Activated effector memory CD4-positive, alpha-beta T cell treated with anti-CD3 and anti-CD28 coated beads, Interleukin-2, amount 50 U/mL, for 16 hours (primary cell): ENCODE measurements at places on chromosomes 12 and 14.

GRCh38 chr14:98130691-98131090, 1141.3 kb downstream of the BCL11B start:
- no peak for DNase-seq

GRCh38 chr14:104317975-104318557, 179.7 kb downstream of the KIF26A start:
- no peak for DNase-seq

- no peak for DNase-seq
Measured at GRCh38 chr14:39681782-39682399, 249.7 kb upstream of the FBXO33 start.

DNA sequence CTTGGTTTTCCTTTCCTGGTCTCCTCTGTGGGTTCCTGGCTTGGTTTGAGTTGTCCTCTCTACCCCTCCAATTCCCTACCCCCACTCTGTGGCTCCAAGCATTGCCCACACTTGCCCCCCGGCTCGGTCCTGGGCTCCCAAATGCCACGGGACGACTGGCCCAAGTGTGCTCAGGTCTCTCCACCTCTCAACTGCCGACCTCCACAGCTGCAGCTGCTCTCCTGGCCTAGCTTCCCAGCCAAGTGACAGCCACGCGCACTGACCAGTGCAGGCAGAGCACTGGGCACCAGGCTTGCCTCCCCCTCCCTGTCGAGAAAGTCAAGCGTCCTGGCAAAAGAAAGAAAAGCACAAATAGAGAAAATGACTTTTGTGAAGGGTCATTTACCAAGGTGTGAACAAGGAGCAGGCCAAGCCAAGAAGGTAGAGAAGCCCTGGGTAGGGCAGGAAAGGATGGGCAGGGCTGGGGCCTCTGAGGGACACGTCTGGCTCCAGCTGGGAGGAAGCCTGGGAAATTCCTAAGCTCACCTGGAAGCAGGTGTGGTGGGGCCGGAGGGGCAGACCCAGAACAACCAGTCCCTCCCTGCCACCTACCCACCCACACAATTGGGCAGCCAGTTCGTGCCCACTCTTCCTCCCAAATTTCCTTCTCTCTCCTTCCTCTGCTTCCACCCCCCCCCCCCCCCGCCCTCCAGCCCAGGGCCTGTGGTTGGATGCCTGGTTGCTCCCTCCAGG, 1.8 kb upstream of the CEP170B start:
- no peak for DNase-seq

- no peak for DNase-seq
Measured at GRCh38 chr14:100049220-100049619, 16.0 kb upstream of the EVL start.

DNA sequence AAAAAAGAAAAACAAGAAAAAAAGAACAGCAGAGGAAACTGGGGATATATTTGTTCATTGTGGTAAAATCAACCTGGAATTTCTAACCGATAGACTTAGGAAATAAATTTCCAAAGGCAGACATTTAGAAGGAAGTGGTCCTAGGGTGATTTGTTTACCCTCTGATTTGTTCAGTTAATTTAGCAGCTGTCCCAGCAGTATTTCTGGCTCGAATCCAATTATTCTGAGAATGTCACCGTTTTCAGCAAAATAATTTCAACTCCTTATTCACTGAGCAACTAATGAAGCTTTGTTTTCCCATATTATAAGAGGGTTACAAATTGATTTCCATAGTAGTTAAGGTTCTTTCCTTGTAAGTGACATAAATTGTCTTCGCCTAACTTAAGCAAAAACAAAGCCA, 285.2 kb upstream of the SYT10 start:
- DNase-seq: no peak

GRCh38 chr12:128966203-128966810, 113.0 kb downstream of the GLT1D1 start:
- DNase-seq: no peak

GRCh38 chr12:105219261-105220028, 16.5 kb downstream of the APPL2 start:
- DNase-seq: no peak

GRCh38 chr12:64526859-64527258, 74.9 kb downstream of the TBK1 start:
- no peak for DNase-seq

DNA sequence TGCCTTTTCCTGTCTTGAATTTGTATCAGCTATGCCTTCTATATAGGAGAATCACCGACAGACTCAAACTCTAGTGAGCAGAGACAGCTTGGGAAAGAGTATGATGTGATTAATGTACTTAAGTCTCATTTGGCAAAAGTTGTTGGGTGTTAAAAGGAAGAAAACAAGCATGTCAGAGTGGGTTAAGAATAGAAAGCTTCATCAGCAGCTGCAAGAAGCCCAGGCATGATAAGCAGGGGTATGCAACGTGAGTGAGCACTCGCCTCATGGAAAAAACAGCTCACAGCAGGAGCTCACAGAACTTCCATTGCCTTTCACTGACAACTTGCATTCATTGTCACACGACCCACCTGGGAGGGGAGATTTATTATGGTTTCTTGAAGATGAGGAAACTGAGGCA, 35.9 kb upstream of the WNK1 start:
- peak; percentile 66 for DNase-seq

DNA sequence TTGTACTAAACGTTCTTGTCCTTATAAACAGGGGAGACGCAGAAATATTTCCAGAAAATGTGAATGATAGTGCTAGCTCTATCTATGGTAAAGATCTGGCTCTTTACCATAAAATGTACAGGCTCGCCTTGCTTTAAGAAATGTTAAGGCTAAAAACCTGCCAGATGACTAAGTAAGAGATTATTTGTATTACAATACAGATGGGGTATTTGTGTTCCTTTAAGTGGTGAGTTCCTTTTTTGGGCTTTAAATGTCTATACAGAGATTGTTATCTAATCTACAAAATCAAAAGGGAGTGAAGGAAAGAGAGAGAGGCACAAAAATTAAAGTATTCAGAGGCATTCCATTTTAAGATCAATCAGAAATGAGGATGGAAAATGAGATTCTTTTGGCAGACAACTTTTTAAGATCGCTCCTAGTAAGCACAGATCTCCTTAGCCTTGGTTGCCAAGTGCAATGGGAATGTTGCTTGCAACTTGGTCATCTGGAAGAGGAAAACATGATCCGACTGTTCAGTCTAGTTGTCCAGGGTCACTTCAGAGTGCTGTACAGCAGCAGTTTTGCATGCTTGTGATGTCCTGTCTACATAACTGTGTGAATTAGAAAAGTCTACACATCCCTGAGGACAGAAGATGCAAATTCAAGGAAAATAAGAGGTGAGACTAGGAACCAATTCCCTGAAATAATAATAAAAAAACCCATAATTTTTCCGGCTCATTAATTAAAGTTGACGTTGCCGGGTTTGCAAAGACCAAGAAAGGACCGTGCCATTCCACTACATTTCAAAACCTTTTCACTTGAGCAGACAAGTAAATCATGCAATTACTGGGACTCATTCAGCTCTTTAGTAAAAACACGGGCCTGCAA, 380.8 kb downstream of the EGLN3 start:
- no peak for DNase-seq

DNA sequence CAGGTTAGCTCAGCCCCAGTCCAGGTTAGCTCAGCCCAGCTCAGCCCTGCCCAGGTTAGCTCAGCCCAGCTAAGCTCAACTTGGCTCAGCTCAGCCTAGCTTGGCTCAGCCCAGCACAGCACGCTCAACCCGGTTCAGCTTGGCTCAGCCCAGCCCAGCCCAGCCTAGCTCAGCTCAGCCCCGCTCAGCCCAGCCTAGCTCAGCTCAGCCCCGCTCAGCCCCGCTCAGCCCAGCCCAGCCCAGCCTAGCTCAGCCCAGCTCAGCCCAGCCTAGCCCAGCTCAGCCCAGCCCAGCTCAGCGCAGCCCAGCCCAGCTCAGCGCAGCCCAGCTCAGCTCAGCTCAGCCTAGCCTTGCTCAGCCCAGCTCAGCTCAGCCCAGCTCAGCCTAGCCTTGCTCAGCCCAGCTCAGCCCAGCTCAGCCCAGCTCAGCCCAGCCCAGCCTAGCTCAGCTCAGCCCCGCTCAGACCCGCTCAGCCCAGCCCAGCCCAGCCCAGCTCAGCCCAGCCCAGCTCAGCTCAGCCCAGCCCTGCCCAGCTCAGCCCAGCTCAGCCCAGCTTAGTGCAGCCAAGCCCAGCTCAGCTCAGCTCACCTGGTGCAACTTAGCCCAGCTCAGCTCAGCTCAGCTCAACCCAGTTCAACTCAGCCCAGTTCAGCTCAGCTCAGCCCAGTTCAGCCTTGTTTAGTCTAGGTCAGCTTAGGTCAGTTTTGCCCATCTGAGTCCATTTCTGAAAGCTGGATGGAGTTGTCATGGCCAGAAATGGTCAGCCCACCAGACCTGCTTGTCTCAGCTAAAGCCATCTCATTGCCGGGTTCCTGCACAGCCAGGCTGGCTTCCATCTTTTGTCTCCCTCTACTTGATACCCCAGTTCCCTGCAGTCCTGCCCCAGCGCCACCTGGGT, 333.6 kb downstream of the TMEM121 start:
- peak; percentile 84 for DNase-seq

DNA sequence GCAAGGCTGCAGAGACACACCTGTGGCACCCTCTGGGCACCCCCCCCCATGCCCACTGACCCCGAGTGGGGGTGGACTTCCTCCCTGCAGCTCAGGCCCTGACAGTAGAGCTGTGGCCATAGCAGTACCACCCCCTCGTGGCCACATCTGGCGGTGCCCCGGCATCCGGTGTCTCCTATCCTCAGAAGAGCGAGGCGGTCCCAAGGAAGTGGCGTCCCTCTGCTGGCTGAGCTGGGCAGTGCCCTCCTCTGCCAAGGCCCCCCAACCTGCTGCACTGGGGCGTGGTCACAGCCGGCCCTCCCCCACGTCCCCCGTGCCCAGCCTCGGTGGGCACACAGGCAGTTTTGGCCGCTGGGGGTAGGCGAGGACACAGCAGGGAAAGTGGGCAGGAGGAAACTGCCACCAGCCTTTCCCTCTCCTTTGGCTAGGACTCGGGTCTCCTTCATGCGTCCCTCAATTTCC, 6.0 kb upstream of the SLC6A12 start:
- DNase-seq: peak; percentile 72
